NCI-H446 (cell line): ENCODE measurements at places on chromosomes 6 and 20.

DNA sequence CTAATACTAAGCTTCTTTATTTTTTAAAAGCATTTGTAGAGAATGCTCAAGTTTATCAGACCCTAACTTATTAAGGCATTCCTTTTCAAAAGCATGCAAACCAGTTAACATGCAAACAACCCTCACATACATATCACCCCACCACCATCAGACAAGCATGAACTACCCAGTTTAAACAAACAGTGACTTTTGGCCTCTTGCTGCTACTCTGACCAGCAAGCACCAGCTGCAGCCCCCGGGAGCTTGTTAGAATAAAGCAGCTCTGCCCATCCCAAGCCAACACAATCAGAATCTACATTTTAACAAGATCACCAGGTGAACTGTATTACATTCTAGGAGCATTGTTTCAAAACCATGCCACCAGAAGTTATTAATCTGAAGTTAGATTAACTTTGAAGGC lies 5.9 kb upstream of the NUP153 start:
- DNase-seq, result no peak

- no peak for DNase-seq
Measured at GRCh38 chr20:31788578-31788977, 30.6 kb upstream of the MYLK2 start.

DNA sequence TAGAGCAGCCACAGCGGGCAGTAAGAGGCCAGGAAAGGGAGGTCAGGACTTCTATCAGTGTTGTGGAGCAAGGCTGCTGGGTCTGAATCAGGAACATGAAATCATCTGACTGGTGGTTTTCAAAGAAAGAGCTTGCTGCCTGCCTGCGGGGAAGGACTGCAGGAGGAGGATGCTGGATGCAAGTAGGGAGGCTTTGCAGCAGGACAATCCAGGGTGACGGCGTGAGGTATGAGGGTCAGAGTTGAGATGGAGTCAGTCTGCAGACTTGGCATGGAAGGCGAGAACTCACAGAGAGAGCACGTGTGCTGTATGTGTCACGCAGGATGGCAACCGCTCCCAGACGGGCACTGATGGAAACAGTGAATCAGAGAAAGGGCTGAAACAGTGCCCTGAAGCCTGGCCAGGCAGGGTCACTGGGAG lies 59.2 kb upstream of the CD93 start:
- DNase-seq, result no peak

DNA sequence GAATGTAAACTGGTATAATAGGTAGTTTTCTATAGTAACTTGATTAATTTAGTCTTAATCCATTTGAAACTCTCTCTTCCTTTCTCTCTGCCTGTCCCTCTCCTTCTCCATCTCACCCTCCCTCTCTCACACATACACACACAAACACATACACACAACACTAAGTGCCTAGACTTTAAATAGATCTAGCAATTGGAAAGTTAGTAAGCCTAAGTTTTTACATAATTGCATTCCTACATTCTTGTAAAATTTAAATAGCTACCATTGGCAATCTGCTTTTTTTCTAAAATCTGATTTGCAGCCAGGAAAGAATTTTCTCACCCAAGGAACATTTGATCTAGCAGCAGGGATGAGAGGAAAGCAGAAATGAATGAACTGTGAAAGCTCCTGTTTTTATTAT lies 15.7 kb downstream of the GFRA4 start:
- no peak for DNase-seq

GRCh38 chr6:142932889-142933288 lies 12.1 kb downstream of the HIVEP2 start:
- no peak for DNase-seq

DNA sequence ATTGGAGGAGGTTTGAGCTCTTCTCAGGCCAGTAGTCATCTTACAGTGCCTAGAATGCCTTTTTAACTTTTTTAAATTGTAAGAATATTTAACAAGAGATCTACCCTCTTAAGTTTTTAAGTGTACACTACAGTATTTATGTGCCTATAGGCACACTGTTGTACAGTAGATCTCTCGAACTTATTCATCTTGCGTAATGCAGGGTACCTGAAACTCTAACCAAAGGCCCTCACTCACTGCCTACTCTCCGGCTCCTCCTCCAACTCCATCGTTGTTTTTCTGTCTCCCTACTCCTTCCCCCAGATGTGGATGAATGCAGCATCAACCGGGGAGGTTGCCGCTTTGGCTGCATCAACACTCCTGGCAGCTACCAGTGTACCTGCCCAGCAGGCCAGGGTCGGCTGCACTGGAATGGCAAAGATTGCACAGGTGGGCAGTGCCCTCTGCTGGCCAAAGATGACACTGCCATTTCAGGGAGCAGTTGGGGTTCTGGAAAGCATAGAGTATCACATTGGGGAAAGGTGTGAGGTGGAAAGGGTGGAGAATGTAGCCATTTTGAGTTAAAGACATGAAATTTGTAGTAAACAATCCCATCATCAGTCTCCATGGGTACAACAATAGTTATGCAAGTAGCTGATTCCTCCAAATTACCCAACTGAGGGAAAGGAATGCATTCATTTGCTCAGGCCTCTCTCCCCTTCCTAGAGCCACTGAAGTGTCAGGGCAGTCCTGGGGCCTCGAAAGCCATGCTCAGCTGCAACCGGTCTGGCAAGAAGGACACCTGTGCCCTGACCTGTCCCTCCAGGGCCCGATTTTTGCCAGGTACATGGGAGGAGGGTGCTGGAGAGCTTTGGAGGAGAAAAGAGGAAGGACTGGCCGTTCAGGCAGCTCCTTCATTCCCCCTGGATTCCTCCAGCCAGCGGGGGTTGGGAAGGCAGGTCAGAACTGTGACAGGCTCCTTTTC lies 18.4 kb upstream of the ZNF76 start:
- no peak for DNase-seq

GRCh38 chr6:26268659-26269402 lies 96.2 kb upstream of the BTN3A2 start:
- DNase-seq, result no peak

DNA sequence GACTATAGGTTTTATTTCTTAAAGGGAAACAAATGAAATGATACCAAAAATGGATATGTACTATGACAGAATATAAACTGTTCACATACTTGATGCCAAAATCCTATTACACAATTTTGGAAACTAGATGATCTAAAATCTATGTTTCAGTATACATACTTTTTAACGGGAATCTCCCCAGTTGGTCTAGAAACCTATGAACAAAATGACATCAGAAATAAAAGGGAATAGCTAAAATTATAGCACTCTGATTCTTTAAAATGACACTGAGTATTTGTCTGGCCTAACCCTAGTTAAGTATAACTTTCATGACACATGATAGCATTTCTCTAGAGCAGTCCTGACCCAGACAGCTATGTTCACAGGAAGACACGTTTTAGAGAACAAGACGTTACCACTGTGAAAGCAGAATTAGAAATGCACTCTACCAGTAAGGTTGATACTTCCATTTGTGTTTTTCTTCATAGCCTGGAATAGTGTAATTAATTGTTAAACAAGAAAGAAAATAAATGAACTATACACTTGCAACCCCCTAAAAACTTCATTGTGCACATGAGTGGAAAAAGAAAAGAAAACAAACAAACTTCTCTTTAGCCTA lies 3.3 kb downstream of the OSER1 start:
- no peak for DNase-seq

GRCh38 chr6:11023032-11023431 lies 21.1 kb downstream of the ELOVL2 start:
- DNase-seq, result no peak

GRCh38 chr20:10578607-10579006 lies 95.2 kb downstream of the JAG1 start:
- no peak for DNase-seq

DNA sequence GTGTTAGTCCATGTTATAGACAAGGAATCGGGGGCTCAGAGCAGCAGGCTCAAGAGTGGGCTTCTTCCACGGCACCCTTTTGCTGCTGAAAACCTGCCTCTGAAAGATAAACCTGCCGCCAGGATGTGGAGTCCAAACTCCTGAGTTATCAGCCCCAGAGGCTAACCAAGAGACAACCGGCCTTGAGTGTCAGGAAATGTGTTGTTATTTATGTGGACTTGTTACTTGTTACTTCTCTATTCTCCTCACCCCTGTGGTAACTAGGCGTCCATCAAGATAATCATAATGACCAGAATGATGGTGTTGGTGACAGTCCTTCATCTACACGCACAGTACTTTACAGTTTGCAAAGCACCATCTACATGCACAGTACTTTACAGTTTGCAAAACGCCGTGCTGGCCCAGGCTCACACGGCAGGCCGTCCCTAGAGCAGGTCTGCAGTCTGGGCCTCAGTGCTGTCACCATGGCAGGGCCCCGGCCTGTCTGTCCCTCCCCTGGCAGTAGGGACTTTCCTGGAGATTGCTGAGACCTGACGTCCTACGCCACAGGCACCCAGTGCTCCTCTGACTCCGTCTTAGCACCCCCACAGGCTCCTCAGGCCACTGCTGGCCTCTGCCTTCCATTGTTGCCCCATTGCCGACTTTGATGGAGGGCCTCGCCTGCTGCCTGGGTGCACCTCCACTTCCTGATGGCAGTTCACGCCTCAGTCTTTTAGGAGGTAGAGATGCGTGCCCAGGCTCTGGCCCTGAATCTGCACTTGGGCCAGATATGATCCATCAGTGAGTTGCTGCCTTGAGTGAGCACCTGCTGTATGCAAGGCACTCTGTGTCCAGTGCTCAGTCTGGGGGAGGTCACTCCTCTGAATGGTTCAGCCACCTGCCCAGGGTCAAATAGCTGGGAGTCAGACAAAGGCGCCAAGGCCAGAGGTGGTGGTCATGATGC lies 9.1 kb upstream of the BPIFB4 start:
- DNase-seq, result no peak

DNA sequence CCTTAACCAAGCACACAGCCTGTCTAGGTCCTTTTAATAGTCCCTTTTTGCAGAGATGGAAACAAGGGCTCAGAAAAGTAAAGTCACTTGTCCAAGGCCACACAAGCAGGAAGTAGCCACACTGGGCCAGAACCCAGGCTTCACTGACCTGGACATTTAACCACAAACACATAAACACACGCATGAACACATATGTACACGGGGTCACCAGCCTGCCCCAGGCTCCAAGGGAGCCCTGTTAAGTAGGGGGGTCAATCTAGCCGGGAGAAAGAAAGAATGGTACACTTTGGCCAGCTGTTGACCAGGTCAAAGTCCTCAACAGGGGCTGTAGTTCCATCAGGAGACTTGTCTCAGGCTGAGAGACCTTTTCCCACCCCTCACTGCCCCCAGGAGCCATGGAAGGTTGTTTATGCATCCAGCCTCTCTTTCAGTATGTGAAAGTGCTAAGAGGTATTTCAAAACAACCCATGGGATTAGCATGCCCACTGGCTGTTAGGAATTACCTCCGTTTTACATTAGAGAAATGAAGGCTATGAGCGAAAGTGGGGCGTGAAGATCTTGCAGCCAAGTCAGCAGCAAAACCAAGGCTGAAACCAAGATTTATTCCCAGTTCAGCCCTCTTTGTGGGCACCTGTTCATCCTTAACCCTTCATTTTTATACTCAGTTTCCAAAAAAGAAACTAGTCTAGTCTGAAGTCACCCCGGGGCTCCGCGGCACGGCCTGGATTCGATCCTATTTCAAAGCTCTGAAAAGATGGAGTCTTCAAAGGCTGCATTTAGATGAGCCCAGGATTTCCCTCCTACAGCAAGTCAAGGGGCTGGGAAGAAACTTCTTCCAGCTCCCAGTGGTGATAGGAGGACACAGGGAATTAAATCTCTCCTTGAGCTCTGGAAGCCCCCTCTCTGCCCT lies 9.8 kb downstream of the SDC4 start:
- no peak for DNase-seq

DNA sequence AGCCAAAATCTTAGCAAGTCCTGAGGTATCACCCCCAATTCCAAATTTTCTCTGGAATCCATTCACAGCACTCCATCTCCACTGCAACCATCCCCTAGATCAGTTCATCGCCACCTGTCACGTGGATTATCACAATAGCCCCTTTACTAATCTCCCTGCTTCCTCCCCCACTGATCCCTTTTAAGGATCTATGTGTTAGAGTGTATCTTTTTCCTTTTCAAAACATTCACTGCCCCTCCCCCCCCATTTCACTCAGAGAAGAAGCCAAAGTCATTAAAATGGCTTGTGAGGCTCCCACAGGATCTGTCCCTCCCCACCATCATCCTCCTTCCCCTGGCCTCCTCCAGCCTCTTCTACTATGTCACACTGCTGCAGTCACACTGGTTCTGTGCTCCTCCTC lies 18.4 kb upstream of the SPAG4 start:
- DNase-seq, result no peak

- no peak for DNase-seq
Measured at GRCh38 chr20:7736336-7736735, 203.9 kb downstream of the HAO1 start.

GRCh38 chr6:5513408-5513807 lies 252.1 kb downstream of the FARS2 start:
- no peak for DNase-seq

DNA sequence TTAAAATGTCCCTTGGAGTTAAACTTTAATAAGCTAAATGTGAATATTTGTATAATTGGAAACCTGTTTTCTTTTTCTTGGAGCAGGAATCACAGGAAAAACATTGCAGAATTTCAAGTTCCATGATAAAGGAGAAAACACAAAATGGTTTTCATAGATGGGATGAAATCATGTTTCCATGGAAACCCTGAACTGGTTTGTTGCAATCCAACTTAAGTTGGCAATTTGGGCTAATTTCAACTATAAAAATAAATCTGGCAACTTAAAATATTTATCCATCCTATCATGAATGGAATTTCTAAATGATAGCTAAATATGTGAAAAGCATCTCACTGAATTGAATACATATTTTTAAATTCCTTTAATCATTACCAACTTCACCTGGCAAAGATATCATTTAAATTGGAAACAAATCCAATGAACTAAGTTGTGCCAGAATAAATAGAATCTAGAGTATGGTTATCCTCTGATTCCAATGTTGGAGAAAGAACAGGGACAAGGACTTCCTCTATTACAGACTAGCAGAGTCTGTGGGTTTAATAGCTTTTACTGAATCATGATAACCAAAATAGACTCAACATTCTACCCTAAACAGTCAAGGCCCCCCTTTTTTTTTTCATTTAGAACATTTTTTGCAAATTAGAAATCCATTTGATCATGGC lies 33.2 kb downstream of the COL21A1 start:
- DNase-seq, result no peak

GRCh38 chr6:170207586-170208181 lies 83.2 kb downstream of the DLL1 start:
- no peak for DNase-seq

DNA sequence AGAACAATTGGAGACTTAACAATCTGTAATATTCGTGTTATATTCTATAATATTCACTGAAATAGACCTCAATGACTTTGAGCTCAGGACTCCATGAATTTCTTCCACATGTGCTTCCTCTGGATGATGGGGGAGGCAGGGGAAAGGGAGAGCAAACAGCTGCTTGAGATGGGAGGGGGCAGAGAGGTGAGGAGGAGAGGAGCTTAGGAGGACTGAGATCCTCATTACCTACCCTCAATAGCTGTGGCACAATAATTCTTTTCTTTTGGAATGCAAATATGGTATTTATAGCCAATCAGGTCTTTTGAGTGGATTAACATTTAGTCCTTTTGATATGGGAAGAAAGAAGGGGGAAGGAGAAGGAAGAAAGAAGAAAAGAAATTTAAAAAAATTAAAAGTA lies 64.1 kb upstream of the ZNF217 start:
- DNase-seq, result no peak

GRCh38 chr6:47502920-47503319 lies 25.3 kb downstream of the CD2AP start:
- DNase-seq, result no peak

- peak; percentile 53 for DNase-seq
Measured at GRCh38 chr6:43013097-43013842, 476 bp downstream of the MEA1 start.
